ENCODE measurements at places on chromosomes 7 and 10. TPM values are rescaled to one million over a fixed set of nuclear protein-coding genes. Genes with fewer than 3 reads are reported as not detected.

The AASS gene
- 2.2 TPM for total RNA-seq

The ITPRID1 gene
- not detected for total RNA-seq

The LIPF gene
- not detected for total RNA-seq

The FGL2 gene
- total RNA-seq, result 1.1 TPM

The PIP gene
- total RNA-seq, result not detected

The OPN1SW gene
- not detected for total RNA-seq

The CPA5 gene
- 2.2 TPM for total RNA-seq

The CALHM1 gene
- not detected for total RNA-seq

The MAD1L1 gene
- 55.0 TPM for total RNA-seq

The ZNF248 gene
- total RNA-seq, result 11.2 TPM

Data from activated T-helper 2 cell treated with anti-CD3 and anti-CD28 coated beads, Interferon-gamma antibody, Interleukin-2, Interleukin-4, amounts not matched to agents 10 μg/mL and 5 μg/mL and 100 μg/mL, durations not matched to agents 14 hours and 24 hours and 36 hours (primary cell).